ENCODE measurements at places on chromosomes 12 and 14.

- DNase-seq, result peak; percentile 76
These were observed 154.3 kb downstream of the TSPAN9 start for GRCh38 chr12:3231399-3231876.

GRCh38 chr14:79656496-79656895, 554.8 kb downstream of the DIO2 start:
- no peak for DNase-seq

DNA sequence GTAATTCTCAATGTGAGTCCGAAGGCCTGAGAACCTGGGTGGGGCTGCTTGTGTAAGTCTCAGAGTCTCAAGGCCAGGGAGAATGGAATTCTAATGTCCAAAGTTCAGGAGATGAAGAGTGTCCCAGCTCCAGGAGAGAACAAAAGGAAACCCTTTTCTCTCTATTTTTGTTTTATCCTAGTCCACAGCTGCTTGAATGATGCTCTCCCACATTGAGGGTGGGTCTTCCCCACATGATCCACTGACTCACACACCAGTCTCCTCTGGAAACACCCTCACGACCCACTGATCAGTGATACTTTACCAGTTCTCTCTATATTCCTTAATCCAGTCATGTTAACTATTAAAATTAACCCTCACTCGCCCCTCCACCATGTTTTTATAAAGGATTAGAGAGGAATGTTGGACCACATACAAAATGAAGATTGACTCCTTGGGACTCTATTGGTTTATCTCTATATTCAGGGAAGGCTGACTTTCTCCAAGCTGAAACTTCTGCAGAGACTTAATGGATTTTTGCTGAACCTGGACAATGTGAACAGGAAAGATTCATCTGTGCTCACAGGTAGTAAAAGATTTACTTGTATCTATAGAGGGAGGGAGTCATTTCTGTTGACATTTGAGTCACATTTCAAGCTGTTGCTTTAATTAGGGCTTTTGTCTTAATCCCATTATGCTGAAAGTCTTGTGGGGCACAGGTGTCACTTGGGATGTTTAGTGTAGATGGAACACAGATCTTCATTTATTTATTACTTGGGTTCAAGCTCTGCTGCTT, 1061.0 kb upstream of the TMEM132C start:
- DNase-seq, result no peak

DNA sequence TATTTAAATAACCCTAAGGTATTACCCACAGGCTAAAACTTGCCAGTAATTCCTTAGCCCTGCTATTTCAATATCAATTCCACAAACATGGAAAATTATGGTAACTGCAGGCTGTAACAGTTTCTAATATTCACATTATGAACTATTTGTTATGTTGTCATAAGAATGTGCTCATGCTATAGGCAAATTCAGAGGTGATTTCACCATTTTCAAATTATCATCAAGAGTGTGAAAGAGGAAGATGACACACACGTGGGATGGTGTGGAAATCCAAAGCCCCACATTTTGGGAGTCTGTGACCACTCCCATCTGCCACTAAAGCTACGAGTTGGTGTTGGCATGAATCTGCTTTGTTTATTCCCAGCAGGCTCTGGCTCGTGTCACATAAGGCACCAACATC, 5.9 kb upstream of the MYO1A start:
- DNase-seq, result no peak

DNA sequence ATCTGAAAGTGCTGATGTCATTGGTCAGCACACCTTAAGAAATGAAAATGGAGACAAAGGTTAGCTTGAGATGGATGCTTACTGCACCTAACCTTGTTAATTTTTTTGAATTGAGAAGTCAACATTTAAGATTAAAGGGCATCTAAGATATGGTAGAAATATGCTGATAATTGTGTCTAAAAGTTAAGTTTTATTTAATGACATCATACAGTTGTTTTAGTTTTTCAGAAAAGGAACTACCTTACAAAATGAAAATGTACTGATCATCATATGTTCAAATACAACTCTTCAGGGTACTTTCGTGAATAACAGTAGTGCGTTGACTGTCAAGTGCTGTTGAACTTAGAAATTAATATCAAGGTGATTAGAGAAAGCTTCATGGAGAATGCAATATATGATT, 2.5 kb downstream of the SMCO3 start:
- DNase-seq, result no peak

GRCh38 chr14:90677484-90678050, 138.7 kb downstream of the TTC7B start:
- DNase-seq, result no peak

DNA sequence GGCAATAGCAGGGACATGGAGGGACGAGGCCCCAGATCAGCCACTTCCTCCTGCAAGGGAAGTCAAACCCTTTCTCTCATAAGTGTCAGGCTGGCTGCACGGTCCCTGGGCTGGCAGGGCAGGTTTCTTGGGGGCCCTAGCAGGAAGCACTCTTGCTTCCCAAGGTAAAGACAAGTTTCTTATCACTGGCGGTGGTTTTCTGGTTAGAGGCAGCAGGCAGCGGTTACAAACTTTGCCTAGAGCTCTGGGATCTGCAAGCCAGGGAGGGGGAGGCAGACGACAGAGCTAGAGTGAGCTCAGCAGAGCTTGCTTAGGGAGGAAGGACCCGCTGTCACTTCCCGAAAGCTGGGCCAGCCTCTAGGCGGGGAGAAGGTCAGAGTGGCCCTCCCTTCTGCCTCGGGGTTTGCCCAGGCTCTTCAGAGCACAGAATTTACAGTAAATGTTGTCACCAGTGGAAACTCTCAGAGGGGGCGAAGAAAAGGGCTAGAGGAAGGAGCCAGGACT, 20.4 kb downstream of the BATF start:
- no peak for DNase-seq

DNA sequence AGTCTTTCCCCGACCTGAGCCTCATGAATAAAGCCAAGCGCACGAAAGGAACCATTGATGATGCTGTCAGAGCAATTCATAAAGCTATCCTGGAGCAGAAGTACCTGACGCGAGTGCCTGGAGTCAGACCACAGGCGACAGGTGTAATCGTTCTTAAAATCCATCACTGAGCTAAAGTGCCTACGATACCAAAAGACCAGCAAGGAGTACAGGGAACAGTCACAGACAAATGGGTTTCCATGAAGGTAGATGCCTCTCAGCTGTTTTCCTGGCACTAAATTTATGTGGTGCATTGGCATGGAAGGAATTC, 1.4 kb upstream of the PCED1B start:
- no peak for DNase-seq

- no peak for DNase-seq
These were observed 14.6 kb downstream of the COL2A1 start for GRCh38 chr12:47989666-47990065.

GRCh38 chr14:75401361-75401760, 26.5 kb upstream of the JDP2 start:
- no peak for DNase-seq

- no peak for DNase-seq
These were observed 7.2 kb upstream of the PLEKHG7 start for GRCh38 chr12:92695577-92695976.

- no peak for DNase-seq
These were observed 220.8 kb upstream of the NOS1 start for GRCh38 chr12:117582135-117582784.

- no peak for DNase-seq
These were observed 15.0 kb upstream of the KCNMB4 start for GRCh38 chr12:70351076-70351475.

GRCh38 chr14:92698393-92698792, 50.0 kb downstream of the LGMN start:
- DNase-seq, result no peak

DNA sequence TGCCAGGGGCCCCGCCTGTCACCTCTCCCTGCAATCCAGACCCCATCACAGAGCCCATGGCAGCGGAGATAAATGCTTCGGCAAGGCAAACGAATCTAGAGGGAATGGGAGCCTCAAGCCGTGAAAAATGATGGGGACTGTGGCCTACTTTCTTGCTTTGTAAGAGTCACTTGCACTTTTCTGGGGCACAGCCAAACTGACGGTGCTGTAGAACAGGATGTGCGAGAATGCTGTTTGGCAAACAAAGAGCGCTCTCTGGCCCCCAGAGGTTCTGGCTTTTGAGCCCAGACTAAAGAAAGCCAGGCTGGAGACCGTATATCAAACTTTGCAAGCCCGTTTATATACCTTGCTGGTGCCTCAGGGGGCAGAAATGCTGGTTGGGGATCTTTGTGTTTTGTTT, 108.7 kb downstream of the CACNA1C start:
- no peak for DNase-seq

- DNase-seq, result no peak
These were observed 96.2 kb downstream of the ITPR2 start for GRCh38 chr12:26736563-26737486.

DNA sequence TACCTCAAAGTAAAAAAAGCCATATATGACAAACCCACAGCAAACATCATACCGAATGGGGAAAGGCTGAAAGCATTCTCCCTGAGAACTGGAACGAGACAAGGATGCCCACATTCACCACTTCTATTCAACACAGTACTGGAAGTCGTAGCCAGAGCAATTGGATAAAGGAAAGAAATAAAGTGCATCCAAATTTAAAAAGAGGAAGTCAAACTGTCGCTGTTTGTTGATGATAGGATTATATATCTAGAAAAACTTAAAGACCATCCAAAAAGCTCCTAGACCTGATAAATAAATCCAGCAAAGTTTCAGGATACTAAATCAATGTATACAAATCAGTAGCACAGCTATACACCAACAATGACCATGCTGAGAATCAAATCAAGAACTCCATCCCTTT, 5.2 kb downstream of the NDUFA12 start:
- no peak for DNase-seq

DNA sequence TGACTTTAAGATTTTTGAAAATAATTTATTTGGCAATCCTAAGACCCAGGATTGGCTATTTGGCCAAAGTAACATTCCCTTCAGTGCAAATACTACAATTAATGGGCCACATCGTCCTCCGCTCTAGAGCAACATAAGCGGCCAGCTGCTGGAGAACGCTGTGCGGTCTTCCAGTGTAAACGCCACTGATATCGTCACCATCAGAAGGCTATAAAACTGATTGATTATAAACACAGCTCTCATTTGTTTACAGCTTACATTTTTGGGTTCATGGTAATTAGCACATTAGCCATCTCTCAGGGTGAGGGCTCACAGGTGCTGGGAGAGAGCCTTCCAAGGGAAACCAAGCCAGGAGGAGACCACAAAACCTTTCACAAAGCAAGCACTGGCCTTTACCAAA, 130.1 kb upstream of the BMP4 start:
- DNase-seq, result peak; percentile 14

DNA sequence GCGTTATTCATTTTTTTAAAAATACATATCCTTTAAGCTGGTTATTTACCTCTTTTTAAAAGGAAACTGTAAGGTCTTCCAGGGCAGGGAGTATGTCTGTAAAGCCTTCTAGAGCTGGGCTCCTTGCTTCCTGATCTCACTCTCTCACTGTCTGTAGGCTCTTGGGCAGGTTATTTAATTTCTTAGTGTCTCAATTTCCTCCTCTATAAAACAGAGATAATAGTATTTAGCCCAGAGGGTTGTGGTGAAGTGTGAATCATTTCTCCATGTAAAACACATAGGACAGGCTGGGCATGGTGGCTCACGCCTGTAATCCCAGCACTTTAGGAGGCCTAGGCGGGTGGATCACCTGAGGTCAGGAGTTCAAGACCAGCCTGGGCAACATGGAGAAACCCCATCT, 25.9 kb upstream of the LTA4H start:
- DNase-seq, result no peak

GRCh38 chr12:1083151-1083888, 92.3 kb downstream of the ERC1 start:
- no peak for DNase-seq

DNA sequence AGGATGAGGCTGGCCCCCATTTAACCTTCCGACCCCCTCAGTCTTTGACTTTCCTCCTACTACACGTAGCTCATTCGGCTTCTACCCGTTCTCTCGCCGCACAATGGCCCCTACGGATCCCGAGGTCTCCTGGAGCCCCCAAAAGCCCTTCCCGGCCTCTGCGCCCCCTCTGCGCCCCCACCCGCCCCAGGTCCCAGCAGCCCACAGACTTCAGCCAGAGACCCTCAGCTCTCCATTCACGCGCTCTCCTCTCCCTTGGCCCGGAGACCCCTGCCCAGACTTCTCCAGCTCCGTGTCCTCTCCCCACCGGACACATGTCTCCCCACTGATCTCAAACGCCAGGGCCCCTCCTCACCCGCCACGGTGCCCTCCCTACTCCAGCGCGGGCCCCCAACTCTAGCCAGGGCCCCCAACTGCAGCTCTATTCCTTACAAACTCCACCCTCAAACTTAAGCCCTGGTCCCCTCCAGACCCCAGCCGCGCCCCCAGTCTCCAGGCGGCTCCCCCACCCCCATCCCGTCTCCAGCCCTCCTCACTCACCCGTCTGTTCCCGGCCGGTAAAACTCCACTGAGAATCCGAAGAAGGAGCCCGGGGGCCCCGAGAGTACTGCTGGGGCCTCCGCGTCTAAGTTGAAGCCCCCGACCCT, 502 bp downstream of the ITGA5 start:
- DNase-seq, result no peak

GRCh38 chr14:63893701-63894458, 41.1 kb downstream of the SYNE2 start:
- no peak for DNase-seq

DNA sequence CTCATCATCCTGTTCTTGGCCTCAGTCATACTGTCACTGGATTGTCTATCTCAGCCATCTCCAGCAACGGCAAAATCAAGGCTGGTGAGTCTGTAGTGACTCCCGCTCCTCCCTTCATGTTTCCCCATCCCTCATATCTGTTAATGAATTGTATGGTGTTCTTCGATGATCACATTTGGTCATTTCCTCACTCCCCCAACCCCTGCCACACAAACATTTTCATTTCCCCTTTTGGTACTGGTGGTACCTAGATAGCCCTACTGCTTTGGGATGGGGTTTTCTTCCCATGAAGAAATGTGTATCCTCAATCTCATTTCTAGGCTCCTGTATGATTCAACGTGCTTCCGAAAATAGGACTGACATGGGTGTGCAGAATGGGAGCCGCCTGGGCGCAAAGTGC, 2.7 kb upstream of the KLHL33 start:
- no peak for DNase-seq

DNA sequence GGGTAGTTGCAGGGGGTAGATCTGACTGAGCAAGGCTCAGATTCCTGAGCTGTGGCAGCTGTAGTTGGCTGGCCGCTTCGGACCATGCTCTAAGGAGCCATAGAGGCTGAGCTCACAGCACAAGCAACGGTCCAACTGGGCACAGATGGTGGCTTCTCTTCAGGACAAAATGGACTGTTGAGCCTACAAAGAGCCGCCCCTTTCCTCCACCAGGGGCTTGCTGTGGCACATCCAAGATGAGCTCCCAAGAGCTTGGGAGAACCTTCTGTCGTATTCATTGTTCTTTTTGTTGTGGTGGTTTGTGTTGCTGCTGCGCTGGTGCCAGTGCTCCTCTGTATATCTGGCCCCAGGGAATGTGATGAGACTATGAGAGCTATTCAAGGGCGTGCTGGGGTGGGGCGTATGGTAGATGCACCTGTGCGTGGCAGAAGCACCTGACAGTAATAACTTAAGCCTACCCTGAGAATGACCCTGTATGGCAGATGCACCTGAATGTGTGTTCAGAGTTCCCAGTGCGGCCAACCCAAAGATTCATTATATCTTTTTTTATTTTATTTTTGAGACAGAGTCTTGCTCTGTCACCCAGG, 17.8 kb upstream of the LGALS3 start:
- DNase-seq, result no peak
